ENCODE measurements at places on chromosomes 12 and 14. TPM values are rescaled to one million over a fixed set of nuclear protein-coding genes. Genes with fewer than 3 reads are reported as not detected.

Gene MMP14
- 135 TPM for total RNA-seq

Gene CMA1
- not detected for total RNA-seq

Gene RNASE7
- not detected for total RNA-seq

Gene HOXC12
- not detected for total RNA-seq

Gene LTB4R2
- 2.6 TPM for total RNA-seq

Gene GDF3
- 0.16 TPM for total RNA-seq

Gene CELA1
- total RNA-seq, result not detected

Gene RAPGEF3
- total RNA-seq, result 39.3 TPM

Gene PTPRQ
- total RNA-seq, result not detected

Gene TBX3
- total RNA-seq, result 4.5 TPM

Gene ZNF268
- 29.3 TPM for total RNA-seq

Gene TMEM229B
- total RNA-seq, result 0.97 TPM

Gene OVCH1
- total RNA-seq, result not detected

Gene GUCY2C
- not detected for total RNA-seq

Gene LRRC9
- total RNA-seq, result not detected

Gene CCDC197
- total RNA-seq, result not detected

Gene SIX1
- 0.06 TPM for total RNA-seq

Gene TPPP2
- not detected for total RNA-seq

Gene HEATR5A
- total RNA-seq, result 50.3 TPM

Gene CSAD
- total RNA-seq, result 3.2 TPM

Gene GYS2
- not detected for total RNA-seq

Gene SPX
- 0.16 TPM for total RNA-seq

Gene RPS6KL1
- 7.0 TPM for total RNA-seq

Gene KRT75
- total RNA-seq, result not detected

Gene RTL1
- total RNA-seq, result not detected

Gene ANKRD9
- 8.4 TPM for total RNA-seq

Gene TSPAN11
- total RNA-seq, result 2.3 TPM

Gene AACS
- 23.3 TPM for total RNA-seq

Gene PTPN11
- 46.0 TPM for total RNA-seq

All from bladder microvascular endothelial cell (primary cell).